ENCODE measurements at places on chromosomes 7 and 10. TPM values are rescaled to one million over a fixed set of nuclear protein-coding genes. Genes with fewer than 3 reads are reported as not detected.

Gene CXCL12
- total RNA-seq: not detected

Gene MOGAT3
- total RNA-seq: not detected

Gene SEC61A2
- total RNA-seq: 20.8 TPM

Gene OR2A1
- total RNA-seq: not detected

Gene POLR3A
- 17.0 TPM for total RNA-seq

Gene CCL26
- total RNA-seq: not detected

Gene PCBD1
- 41.4 TPM for total RNA-seq

Data from activated B cell treated with CpG ODN at 0.5 μM for 24 hours (primary cell).